ENCODE measurements at places on chromosomes 12 and 14.

- DNase-seq = no peak
Measured at GRCh38 chr12:57741844-57742738, 2.7 kb upstream of the TSPAN31 start.

DNA sequence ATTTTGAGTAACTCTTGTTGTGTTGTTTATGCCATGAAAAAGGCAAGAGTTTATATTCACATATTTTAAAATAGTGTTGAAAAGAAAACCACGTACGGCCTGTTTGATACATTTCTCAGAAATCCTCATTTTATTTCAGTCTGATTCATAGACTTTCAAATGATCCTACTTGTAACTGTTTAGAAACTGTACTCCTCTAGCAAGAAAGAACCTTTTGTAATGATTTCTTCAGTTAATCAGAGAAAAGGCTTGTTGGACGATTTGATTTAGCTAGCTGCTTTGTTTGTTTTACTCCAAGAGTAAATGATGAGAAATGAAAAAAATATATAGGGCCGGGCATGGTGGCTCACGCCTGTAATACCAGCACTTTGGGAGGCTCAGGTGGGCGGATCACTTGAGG is 17.2 kb downstream of the FBXO34 start:
- DNase-seq = no peak

- DNase-seq = no peak
Measured at GRCh38 chr14:39488600-39488999, 56.4 kb upstream of the FBXO33 start.

GRCh38 chr14:68317239-68317638 is 475.6 kb downstream of the ZFP36L1 start:
- DNase-seq = no peak

DNA sequence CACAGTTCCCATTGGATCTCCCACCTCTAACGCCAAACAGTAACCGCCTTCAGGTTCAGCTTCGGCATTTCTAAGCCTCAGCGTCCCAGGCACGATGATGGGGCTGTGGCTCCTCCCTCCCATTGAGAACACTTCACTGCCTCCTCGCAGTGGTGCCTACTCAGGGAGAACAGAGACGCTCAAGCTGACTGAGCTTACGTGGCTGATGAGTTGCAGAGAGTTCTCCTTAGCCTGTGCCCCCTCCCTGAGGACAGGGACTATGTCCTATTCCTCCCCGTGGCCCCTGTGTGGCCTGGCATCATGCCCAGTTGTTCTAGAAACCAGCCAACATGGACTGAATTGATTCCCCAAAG is 87.0 kb downstream of the ITPK1 start:
- no peak for DNase-seq

DNA sequence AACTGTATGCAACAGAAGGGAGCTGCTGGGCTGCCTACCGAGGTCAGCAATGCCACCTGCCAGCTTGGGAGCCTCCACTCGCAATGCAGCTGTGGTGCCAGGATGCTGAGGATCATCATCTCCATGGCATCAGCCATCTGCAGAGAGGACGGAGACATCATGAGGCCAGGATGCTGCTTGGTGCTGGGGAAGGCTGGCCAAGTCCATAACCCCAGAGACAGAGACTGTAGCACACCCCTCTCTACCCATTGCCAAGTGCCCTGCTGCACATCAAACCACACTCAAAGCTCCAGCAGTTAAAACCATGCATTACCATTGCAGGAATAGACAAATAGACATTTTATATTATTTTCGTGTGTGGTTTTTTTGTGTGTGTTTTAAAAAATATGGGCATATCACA is 43.5 kb downstream of the SVOP start:
- DNase-seq = no peak

- DNase-seq = no peak
Measured at GRCh38 chr12:131387281-131388163, 323.4 kb upstream of the SFSWAP start.

GRCh38 chr12:112937741-112938719 is at the start of gene OAS3:
OAS3 (plus strand) TSS chr12:112938474; CDS start chr12:112938531, 57 bp downstream.
- no peak for DNase-seq

GRCh38 chr14:104750056-104750752 is 2.7 kb upstream of the SIVA1 start:
- DNase-seq = no peak

DNA sequence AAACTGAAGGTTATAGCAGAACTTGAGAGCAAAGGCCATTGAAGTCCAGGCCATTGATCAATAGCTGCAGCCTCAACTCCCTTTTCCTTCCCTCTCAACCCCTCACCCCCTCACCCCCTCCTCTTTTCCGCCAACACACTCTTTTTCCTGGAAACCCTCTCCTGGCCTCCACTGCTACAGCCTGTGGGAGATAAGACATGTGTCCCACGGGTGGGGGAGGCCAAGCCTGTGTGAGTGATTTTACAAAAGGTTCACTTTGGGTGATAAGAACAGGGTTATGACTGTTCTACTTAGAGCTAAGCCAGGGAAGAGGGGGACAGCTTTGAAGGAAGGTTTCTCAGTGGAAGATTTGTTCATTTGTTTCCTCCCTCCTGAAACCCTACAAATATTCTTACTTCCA is 9.2 kb upstream of the FGF23 start:
- DNase-seq = no peak

DNA sequence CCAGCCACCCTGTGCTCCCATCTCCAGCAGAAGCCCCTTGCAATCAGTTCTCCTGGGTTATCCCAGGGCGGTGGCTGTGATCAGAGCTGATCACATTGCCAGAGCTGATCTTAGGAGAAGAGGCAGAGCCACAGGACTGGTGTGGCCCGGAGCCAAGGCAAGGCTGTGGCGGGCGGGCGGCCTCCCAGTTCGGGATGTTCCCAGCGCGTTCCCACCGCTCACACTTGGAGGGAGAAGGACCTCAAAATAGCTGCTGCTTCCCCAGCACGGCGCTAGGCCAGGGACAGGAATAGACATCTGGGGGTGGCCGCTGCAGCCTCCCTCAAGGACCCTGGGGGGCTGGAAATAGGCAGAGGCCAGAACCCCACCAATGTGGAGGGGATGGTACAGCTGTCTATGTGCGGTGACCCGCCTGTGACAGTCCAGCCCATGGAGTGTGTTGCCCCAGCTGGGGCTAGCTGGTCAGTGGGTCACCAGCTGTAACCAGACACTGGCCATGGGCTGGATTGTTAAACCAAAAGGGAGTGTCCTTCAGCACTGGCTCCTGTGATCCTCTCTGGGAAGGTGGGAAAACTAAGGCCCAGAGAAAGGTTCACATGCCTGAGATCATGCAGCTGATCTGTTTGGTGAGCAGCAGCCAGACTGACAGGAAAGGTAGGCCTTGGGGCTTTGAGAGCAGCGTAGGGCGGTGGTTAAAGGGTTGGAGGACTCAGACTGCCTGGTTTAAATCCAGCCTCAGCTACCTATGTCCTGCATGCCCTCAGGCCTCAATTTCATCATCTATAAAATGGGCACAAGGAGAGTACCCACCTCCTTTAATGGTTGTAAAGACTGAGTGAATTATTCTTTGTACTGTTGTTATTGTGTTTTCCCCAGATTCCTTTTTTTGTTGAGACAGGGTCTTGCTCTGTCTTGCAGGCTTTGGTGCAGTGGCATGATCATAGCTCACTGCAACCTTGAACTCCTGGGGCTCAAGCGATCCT is 8.0 kb upstream of the POP5 start:
- no peak for DNase-seq

- no peak for DNase-seq
Measured at GRCh38 chr14:45091710-45092109, 7.8 kb downstream of the PRPF39 start.

- no peak for DNase-seq
Measured at GRCh38 chr12:78778339-78778738, 86.2 kb upstream of the SYT1 start.

DNA sequence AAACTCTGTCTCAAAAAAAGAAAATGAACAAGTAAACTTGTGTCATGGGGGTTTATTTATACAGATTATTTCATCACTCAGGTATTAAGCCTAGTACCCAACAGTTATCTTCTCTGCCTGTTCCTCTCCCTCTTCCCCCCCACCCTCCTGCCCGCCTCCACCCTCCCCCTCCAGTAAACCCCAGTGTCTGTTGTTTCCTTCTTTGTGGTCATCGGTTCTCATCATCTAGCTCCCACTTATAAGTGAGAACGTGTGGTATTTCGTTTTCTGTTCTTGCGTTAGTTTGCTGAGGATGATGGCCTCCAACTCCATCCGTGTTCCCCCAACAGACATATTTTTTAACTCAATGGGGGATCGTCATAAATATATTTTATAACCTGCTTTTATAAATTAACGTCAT is 12.3 kb downstream of the IL31 start:
- no peak for DNase-seq

GRCh38 chr14:60184146-60184904 is 19.1 kb upstream of the DHRS7 start:
- DNase-seq = no peak

- no peak for DNase-seq
Measured at GRCh38 chr12:44930972-44931600, 55.0 kb upstream of the NELL2 start.

- DNase-seq = no peak
Measured at GRCh38 chr12:76685246-76685678, 78.7 kb upstream of the ZDHHC17 start.

GRCh38 chr14:40599725-40600124 is 1007.0 kb upstream of the LRFN5 start:
- DNase-seq = no peak

GRCh38 chr14:79791055-79791732 is 420.1 kb downstream of the DIO2 start:
- no peak for DNase-seq

- DNase-seq = no peak
Measured at GRCh38 chr12:2785017-2785416, 9.8 kb upstream of the FKBP4 start.

DNA sequence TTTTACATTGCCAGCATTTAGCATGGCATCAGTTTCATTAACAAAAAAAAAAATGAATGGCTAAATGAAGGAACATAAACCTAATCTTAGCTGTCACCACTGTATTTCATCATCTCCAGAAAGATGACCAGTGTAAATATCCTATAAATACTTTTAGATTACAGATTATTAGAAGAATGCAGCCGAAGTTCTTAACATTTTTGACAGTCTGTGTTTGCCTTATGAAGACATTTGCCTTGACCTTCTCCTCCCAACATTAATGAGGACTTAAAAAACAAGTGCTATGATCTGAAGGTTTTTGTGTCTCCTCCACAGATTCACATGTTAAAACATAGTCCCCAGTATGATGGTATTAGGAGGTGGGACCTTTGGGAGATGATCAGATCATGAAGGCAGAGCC is 253.0 kb downstream of the SNAPC1 start:
- no peak for DNase-seq

- DNase-seq = no peak
Measured at GRCh38 chr14:60933920-60934655, 46.8 kb downstream of the TRMT5 start.

GRCh38 chr12:82034769-82035168 is 275.6 kb upstream of the PPFIA2 start:
- no peak for DNase-seq
